M059J (cell line): ENCODE measurements at places on chromosomes 5 and 9. TPM values are rescaled to one million over a fixed set of nuclear protein-coding genes. Genes with fewer than 3 reads are reported as not detected.

TCOF1 gene
- 21.4 and 33.7 TPM in 2 replicates for total RNA-seq

WNK2 gene
- total RNA-seq: 0.02 TPM in 1 of 2 replicates, not detected in the other

STK32A gene
- 0.07 and 0.22 TPM in 2 replicates for total RNA-seq

ZFP2 gene
- not detected in 2 replicates for total RNA-seq

SAXO1 gene
- total RNA-seq: 0.10 TPM in 1 of 2 replicates, not detected in the other

SLC12A7 gene
- total RNA-seq: 6.9 and 14.2 TPM in 2 replicates

MOB3B gene
- total RNA-seq: 0.15 and 0.25 TPM in 2 replicates

CD274 gene
- total RNA-seq: 26.7 and 31.2 TPM in 2 replicates

STKLD1 gene
- not detected in 2 replicates for total RNA-seq

PRDM9 gene
- not detected in 2 replicates for total RNA-seq

SLC6A3 gene
- not detected in 2 replicates for total RNA-seq

ZNF474 gene
- total RNA-seq: not detected in 2 replicates

PIP5KL1 gene
- 1.6 TPM in 1 of 2 replicates, not detected in the other for total RNA-seq

BSPRY gene
- total RNA-seq: not detected in 2 replicates

- DNase-seq: no peak
These were observed 543.0 kb downstream of the MAT2B start for GRCh38 chr5:164048359-164048926.

DNA sequence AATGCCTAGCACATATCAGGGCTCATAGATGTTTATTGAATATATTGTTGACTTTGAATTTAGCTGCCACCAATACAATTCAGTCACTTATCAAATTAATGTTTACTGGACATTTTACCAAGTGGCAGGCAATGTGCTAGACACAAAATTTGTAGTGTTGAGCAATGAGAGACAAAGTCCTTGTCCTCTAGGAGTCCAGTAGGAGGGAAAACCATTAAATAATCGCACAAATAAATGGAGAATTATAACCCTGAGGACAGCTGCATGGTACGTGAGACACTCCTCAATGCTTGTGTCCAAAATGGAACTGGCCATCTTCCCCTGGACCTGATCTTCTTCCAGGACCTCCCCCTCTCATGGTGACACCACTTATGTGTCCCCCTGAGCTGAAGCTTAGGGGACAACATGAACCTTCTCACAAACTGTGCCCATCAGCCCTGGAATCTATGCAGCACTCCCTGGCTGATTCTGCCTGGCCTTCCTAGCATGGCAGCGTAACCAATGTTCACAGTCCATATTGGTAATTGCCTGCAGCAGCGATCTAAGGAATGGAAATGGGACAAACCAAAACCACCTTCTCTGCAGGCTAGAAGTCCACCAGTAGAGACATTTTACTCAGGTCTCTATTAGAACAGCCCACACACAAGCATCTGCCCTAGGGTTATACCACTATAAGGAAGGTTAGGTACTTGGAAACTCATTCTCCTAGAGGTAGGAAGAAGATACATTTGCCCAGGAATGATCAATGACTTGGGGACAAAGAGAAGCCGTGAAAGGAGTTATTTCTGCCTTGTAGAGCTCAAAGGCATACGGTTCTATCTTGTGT, 75.5 kb downstream of the FGF1 start:
- DNase-seq: no peak

GRCh38 chr9:133763272-133764183, 25.4 kb upstream of the SARDH start:
- peak; percentile 11 for DNase-seq

GRCh38 chr5:77972469-77973252, 196.5 kb upstream of the TBCA start:
- DNase-seq: no peak

GRCh38 chr9:96344458-96345180, 38.9 kb downstream of the SLC35D2 start:
- peak; percentile 93 for DNase-seq

- no peak for DNase-seq
These were observed 318.7 kb upstream of the ITGA1 start for GRCh38 chr5:52468976-52469375.

DNA sequence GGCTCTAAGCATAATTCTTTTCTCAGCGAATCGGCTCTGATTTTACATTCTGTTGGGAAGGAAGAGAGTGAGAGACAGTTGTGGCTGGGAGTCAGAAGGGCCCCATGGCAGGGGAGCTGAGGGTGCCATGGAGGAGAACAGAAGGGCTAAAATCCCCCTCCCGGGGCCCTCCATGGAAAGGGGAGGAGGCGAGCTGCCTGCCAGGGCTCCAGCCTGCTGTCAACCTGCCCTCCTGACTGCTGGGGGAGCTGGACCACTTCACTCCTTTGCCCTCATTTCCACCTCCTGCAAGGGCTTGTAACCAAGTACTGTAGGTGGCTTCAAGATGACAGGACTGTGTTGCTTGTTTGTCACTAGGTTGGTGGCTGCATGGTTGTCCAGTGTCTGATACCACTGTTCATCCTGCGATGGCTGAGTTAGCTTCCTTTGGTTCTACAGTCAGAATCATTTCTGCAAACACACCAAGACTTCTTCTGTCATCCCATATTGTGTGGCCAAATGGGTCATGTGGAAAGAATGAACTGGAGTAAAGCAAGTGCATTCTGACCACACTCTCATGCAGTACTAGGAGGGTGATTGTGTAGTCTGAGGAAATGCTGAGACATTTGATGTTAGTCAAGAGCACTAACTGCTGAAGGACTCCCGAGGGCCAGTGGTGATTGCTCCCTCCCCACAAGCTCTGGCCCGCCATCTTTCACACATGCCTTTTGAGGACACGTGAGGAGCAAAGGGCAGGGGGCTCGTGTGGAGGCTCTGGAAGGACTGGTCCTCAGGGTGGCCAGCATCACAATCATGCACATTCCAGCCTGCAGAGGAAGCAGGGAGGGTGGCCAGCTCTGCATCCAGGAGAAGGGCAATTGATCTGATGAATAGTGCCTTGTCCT, 307.2 kb downstream of the GADD45G start:
- DNase-seq: no peak

- no peak for DNase-seq
These were observed 193.3 kb downstream of the SMC2 start for GRCh38 chr9:104287253-104287878.

DNA sequence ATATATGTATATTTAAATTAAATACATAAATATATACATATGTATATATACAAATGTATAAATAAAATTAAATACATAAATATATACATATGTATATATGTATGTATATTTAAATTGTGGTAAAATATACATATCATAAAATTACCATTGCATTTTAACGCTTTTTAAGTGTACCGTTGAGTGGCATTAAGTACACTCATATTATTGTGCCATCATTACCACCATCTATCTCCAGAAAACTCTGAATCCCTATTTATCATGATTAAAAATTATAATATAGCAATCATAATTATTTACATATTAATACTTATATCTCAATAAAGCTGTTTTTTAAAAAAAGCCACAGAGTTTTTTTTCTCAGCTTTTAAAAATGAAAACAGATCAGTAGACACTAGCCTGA, 27.1 kb upstream of the VCAN start:
- no peak for DNase-seq

GRCh38 chr5:177491429-177491945, 5.9 kb downstream of the PDLIM7 start:
- DNase-seq: no peak

DNA sequence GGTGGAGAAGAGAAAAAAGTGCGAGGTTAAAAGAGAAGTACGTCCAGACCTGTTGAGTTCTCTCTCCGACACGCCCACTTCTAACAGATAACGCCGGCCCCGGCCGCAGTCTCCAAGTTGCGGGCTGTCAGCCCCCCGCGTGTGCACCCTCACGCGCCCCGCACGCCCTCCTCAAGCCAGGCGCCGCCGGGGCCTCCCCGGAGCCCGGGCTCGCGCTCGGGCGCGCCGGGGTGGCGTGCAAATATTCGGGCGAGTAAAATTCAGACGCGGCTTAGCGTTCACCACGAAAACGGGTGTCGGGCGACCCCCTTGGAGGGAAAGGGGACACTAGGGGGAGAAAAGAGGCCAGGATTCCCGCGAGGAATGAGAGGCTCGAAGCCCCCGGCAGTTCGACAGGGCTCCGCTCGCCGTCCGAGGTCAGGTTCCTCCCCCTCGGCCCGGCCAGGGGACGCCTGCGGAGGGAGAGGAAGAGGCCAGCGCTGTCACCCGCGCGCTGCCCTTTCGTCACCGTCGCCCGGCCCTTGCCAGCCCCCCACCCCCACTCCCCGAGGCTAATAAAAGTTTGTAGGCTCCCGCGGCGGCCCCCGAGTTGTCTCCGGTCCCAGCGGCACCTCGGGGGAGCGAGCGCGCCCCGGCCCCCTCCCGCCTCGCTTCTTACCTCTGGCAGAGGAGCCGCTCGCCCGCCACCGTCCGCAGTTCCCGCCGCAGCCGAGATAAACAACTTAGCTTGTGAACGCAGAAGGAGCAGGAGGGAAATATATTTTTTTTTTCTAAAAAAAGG, 743 bp downstream of the NR3C1 start:
- peak; percentile 60 for DNase-seq

DNA sequence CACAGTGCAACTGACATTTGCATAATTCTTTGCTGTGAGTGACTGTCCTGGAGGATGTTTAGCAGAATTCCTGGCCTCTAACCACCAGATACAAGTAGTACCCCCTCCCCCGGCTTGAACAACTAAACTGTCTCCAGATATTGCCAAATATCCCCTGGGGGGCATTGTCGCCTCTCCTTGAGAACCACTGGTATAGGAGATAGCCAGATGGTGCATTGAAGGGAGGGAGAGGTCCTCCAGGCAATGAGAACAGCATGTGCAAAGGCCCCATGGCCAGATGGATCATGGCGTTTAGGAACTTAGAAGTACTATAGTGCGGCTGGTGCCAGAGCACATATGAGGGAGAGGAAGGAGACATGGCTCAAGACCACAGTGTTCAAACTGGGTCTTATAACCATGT, 18.9 kb upstream of the ORM1 start:
- DNase-seq: no peak

DNA sequence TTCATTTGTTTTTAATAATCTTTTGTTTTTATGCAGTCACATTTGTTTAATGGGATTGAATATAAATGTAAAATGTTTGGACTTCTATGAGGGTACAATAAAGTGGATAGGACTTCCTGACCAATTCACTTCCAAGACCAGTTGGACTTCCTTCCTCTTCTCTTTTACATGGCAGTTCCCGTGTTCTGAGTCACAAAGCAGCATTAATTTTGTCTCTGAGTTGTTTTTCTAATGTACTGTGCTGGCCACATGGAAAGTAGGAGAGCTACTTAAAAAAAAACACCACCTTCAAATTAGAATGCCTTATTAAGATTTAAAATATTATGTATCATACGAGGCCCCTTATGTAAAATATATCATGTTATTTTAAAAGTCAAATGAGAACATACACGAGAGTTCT, 87.3 kb downstream of the CCDC171 start:
- DNase-seq: peak; percentile 1

DNA sequence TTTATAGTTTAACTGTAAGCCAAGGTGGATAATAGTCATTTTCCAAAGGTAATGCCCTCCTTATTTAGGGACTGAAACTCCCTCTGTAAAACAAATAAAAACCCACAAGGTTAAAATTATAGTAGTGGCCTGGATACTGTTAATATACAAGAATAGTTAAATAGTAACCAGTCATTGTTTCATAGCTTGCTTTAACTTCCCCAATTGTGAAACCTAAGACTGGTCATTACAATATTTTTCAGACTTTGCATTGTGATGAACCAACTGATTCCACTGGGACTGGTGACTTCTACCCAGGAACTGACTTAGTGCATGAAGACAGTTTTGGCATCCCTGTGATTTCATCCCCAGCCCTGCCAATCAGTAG, 162.6 kb downstream of the SMC2 start:
- no peak for DNase-seq

- no peak for DNase-seq
These were observed 44.5 kb downstream of the ZNF608 start for GRCh38 chr5:124701873-124702425.

DNA sequence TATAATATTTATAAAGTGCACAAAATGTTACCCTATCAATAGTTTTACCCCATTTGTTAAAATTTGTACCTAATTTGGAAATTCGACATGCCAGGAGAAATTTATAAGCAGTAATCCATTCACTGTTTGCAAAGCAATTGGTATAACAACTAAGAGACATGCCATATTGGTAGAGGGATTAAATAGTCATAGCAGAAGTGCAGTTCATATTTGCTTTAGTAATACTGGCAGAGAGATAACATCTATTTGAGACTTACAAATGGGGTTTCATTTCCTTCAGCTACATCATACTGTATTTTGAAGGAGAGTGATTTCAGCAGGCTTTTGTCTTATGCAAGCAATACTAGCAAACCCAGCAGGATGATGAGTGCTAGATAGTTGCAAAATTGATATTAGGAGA, 610.4 kb upstream of the CDH10 start:
- DNase-seq: no peak

DNA sequence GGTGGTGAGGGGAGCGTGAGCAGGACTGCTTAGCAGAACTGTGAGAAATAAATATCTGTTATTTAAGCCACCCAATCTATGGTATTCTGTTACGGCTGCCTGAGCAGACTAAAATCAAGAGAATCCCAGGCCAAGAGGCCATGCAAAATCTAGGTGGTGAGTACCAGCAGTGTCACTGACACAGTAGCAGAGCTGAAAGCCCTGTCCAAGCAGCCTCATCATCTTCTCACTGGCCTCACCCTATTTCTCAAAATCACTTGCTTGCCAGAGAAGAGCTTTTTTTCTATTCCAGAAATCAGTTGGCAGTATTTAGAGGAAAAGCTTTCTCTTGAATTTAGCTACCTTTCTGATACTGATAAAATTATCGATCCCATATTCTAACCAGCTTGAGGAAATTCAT, 68.0 kb downstream of the RETREG1 start:
- no peak for DNase-seq

GRCh38 chr5:3352711-3353110, 242.9 kb upstream of the IRX1 start:
- DNase-seq: no peak

DNA sequence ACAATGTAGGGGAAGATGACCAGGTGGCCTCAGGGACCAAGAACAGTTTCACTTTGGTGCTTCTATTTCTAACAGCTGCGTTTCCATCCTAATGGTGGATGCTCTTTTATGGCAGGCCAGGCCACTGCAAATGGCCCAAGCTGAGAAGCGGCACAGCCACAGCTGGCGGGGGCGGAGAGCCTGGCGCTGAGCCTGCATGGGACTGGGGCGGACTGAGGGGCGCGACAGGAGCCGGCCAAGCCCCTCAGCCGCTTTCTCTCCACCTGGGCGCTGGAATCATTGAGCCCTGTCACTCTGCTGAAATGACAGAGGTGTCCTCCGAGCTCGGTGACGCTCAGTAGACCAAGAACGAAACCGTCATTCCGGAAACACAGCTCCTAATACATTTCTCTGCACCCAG, 317.3 kb upstream of the PDE4D start:
- peak; percentile 21 for DNase-seq

GRCh38 chr5:94268226-94268625, 350.2 kb downstream of the KIAA0825 start:
- no peak for DNase-seq

DNA sequence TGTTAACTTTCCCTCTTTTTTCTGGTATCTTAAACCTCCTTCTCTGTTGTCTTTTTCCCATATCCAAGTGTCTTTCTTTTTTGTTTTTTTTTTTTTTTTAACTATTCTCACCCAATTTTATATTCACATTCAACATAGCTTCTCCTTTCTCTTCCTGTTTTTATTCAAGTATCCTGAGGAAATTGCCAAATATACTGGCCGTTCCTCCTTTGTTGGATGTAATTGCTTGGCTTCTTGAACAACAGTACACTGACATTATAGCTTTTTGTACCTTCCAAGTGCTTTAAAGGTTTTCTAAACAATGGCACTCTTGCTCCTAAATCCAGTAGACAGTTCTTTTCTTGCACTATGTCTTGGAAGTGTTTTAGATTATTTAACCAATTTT, 1146.8 kb downstream of the MAT2B start:
- DNase-seq: no peak
